ENCODE measurements at places on chromosomes 2 and 18. TPM values are rescaled to one million over a fixed set of nuclear protein-coding genes. Genes with fewer than 3 reads are reported as not detected.
A peak's percentile ranks its signal among the peaks of the same experiment; 100 is the strongest.

GRCh38 chr2:20352230-20352578, 1.6 kb upstream of the PUM2 start:
- no peak for DNase-seq

- no peak for DNase-seq
Observed at GRCh38 chr2:55153584-55154299, 78.4 kb downstream of the CLHC1 start.

GRCh38 chr2:240166191-240166590, 25.7 kb upstream of the OTOS start:
- DNase-seq = no peak

- peak; percentile 72 for DNase-seq
Observed at GRCh38 chr2:117523267-117523666, 291.2 kb upstream of the DDX18 start.

GRCh38 chr2:176131848-176132158, 2.3 kb downstream of the HOXD8 start:
- DNase-seq = no peak

- no peak for DNase-seq
Observed at GRCh38 chr2:172000696-172001361, 1.1 kb downstream of the METAP1D start.

GRCh38 chr2:27281442-27281841, 787 bp upstream of the TRIM54 start:
- no peak for DNase-seq

DNA sequence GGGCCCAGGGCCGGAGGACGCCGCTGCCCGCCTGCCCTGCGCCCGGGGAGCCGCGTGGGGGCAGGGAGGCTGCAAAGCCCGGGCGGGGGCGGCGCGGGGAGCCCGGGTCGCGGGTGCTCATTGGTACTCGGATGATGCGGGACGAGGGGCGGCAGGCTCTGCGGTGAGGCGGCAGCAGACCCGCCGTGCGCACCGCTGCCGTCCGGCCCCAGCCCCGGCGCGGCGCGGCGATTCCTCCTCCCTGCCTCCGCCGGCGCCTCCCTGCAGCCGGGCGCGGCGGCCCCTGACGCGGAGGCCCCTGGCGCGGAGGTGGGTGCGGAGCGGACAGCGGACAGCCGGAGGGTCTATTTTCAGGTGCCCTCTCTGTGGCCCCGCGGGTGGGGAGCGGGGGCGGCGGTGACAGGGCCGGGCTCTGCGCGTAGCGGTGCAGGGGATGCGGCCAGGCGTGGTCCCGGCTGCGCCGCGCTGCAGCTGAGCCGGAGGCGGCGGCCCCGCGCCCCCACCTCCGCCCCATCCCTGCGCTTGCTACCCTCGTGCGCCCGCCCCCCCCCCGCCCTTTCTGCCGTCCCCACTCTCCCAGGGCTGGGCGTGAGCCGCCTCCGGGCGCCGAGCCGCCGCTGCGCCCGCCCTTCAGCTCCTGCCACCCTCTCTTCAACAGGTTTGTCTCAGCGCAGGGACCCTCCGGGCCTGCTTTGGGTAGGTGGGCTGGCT, 640 bp downstream of the SPTBN1 start:
- peak; percentile 48 for DNase-seq

DNA sequence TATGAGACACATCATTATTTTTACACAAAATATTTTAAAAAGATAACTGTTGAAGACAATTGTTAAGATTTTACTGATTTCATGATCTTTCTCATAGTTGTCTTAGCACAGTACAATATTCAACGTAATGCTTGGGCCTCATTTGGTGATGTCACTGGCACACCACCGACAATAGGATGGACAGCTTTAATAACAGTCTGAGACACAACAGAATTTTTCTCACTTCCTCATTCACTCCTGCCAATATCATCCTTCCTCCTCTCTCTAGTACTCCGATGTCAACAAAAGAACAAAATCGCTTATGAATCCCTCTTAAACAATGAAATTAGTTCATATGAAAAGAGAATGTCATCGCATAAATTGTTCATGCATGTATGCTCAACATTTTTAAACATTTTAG, 461.9 kb upstream of the CDH7 start:
- DNase-seq = no peak

DNA sequence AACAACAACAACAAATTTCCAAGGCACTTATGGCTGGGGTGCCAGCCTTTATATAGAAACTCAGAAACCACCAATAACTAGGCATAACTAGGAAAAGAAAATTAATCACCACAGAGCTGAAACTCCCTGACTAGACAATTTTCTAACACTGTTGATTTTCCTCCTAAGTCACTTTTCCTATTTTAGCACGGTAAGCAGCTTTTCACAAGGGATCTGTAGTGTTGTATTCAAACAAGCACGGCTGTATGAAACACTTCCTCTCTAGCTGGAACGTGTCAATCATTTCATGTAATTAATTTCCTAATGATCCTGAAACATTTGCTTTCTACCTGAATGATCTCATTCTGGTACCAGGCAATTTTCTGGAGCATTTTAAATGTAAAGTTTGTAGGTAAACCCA, 645.0 kb downstream of the IRS1 start:
- DNase-seq = no peak

DNA sequence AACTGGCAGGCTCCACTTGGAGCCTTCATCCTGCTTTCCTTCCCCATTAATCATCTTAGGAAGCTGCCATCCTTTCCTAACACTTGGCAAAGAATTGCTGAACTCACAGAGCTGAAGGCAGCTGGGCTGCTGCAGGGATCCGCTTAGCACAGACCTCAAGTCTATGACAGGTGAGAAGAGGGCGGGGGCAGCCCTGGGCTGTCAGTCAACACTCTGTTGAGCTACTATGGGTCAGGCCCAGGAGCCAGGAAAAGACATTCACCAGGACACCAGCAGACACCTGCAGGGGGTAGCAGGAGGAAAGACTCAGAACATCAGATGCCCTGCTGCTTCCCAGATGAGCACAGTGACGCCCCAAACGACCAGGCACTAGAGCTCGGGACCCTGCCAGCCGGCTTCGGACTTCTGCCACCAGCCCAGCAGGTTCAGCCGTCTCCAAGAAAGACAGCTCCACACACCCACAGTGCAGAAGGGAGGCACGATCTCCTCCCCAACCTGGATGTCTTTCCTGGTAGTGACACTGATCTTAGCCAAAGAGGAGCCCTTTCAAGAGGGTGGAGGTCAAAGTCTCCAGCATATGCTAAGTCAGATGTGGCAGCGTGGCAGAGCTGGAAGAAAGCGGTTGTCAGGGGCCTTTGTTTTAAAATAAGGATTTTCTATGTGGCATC, 55.2 kb downstream of the SNORC start:
- no peak for DNase-seq

DNA sequence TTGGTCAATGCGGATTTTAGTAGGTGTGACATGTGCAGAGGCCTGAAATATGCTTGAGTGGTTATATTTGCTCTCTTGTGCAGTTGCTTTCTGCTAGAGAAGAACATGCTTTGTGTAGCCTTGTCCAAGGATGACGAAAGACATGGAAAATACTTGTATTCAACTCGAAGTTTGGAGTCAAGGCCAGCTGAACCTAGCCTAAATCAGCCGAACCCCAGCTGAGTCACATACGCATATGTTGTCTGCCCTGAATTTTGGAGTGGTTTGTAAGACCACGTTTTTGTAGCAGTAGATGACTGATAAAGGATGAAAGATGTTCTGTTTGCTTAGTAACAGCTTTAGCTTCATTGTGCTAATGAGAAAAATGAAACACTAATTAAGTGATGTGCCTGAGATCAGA, 22.5 kb upstream of the SPAG16 start:
- no peak for DNase-seq

DNA sequence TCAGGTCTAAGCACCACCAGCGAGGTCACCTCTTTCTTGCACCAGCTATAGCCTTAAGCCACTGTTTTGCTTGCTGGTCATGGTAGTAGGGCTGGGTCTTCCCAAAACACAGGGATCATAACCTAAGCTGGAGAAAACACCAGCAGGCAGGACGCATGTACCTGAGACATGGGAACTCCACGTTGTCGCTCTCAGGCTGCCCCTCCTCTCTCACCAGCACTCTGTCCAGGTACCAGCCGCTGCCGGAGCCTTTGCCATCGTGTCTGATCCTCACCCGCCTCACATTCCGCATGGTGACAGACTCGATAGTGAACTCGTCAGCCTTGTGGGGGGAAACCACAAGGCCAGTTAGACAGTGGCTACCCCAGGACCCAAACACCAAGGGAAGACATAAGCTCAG, 79.5 kb downstream of the LOXHD1 start:
- no peak for DNase-seq

DNA sequence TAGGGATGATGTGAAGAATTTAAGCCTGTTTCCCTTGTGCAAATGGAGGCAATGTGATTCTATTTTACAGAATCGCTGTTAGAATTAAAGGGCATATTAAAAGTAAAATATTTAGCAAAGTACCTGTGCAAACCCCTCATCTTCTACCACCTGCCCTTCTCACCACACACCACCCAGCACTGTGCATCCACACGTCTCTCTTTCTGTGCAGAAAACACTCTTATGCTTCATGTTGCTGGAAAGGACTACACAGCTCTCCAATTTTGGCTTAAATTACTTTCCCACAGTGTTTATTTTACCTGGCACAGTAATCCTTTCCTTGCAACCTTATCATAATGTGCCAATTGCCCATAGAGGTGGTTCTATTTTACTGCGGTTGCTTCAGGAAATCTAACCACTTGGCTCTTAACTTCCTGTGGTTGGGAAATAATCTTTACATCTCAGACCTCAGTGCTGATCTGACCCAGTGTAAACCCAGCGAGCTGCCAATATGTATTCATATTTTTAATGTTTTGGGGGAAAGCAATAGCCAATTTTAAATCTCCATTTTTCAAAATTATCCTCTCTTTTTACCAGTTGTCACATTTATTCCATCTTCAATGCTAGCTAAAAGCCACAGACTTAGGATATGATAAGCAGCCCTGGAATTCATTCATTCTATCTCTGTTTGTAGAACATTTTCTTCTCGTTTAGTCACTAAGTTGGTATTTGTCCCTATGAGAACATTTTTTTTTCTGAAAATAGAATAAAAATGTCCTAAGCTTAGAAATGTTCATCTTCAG, 250.9 kb downstream of the DSEL start:
- no peak for DNase-seq

GRCh38 chr2:42909966-42910365, 117.6 kb upstream of the HAAO start:
- no peak for DNase-seq

GRCh38 chr2:59926731-59927130, 626.7 kb downstream of the BCL11A start:
- DNase-seq = no peak

GRCh38 chr2:1613078-1613445, 131.3 kb downstream of the PXDN start:
- DNase-seq = no peak

DNA sequence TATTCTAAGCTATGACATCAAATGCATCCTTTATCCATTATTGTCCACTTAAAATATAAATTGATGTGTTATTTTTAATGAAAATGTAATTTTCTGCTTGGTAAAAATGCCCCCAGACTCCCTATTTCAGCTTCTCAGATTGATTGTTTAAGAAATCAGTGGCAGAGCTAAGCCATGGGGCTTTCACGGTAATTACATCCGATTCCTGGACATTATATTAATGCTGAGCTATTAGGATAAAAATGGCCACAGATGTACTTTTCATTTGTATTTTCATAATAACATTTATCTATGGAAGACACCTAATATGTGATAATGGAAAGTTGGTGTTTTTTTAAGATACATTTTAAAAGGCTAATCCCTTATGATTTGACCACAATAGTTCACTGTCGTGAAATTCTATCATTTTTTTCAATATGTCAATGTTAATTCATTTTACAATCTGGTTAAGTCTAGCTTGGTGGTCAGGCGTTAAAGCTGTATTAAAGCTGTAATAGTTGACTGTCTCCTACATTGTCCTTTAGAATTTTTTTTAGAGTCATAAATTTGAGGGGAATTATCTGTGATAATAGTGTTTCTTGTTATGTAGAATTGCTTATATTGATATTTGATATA, 229.0 kb upstream of the UBE2E3 start:
- no peak for DNase-seq

DNA sequence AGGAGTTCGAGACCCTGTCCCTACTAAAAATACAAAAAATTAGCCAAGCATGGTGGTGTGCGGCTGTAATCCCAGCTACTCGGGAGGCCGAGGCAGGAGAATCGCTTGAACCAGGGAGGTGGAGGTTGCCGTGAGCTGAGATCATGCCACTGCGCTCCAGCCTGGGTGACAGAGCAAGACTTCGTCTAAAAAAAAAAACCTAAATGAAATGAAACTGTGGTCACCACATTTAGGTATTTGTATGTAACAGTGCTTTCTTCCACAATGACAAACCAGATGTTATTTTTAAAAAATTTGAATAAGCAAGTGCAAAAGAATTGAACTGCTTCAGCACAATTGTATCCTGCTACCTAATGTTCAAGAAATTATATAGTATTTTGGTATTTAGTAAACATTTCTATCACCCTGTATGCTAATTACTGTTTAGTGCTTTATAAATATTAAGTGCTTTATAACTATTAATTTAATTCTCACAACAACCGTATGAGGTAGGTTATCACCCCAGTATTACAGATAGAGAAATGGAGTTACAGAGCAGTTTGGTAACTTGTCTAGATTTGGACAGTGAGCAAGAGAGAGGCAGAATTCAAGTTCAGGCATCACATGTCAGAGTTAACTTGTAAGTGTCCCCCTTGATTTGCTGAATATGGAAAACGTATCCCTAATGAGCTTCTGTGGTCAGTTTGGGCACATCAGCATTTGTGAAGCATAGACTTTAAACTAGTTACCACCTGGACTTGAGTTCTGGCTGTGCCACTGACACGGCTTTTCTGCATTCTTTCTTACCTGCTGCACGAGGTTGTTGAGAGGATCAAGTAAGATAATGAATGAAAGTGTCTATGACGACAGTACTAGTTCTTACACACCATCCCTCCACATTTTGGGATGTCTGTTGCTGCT, 14.4 kb downstream of the PHLPP1 start:
- DNase-seq = no peak

The TOGARAM2 gene
- 18.7 TPM for total RNA-seq

The C2orf66 gene
- not detected for total RNA-seq

The CLEC4F gene
- not detected for total RNA-seq

The ZNF396 gene
- total RNA-seq = 1.5 TPM

The CYP26B1 gene
- total RNA-seq = 2.1 TPM

The TSHZ1 gene
- 14.7 TPM for total RNA-seq

The NEURL3 gene
- 0.75 TPM for total RNA-seq

The PNKD gene
- total RNA-seq = 76.8 TPM

The VWC2L gene
- total RNA-seq = not detected

The GALNT14 gene
- total RNA-seq = 0.44 TPM

The C2orf15 gene
- 0.29 TPM for total RNA-seq

The SIX2 gene
- total RNA-seq = 1.8 TPM

The CCDC102B gene
- 16.1 TPM for total RNA-seq
